ENCODE measurements at places on chromosomes 2 and 18.

DNA sequence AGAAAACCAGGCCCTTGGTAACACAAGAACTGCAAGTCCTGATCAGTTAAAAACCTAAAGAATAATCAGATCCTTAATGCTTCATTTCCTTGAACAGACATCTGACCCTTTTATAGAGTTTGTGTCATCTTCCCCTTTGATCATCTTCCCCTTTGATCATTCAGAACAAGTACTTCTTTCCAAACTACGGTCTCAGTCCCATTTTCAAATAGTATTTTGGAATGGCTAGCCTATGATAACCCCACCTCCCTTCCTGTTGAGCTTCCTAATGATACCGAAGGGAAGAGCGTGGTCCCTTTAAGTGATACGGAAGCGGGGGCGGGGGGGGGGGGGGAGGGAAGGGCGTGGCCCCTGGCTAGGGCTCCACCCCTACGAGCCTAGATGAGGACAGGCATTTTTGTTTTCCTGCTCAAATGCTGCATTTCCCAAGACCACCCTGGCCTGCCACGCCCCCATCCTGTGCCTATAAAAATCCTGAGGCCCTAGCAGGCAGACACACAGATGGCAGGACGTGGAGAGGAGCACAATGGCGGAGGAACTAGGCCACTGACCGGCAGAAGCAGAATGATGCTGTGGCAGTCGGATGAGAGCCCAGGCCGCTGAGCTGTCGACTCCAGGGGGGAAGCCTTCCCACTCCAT lies 24.1 kb upstream of the CHRNA1 start:
- DNase-seq = no peak

- no peak for DNase-seq
Observed at GRCh38 chr2:224579411-224579810, 5.8 kb downstream of the CUL3 start.

GRCh38 chr2:224982226-224982625 lies 60.0 kb downstream of the DOCK10 start:
- DNase-seq = no peak

DNA sequence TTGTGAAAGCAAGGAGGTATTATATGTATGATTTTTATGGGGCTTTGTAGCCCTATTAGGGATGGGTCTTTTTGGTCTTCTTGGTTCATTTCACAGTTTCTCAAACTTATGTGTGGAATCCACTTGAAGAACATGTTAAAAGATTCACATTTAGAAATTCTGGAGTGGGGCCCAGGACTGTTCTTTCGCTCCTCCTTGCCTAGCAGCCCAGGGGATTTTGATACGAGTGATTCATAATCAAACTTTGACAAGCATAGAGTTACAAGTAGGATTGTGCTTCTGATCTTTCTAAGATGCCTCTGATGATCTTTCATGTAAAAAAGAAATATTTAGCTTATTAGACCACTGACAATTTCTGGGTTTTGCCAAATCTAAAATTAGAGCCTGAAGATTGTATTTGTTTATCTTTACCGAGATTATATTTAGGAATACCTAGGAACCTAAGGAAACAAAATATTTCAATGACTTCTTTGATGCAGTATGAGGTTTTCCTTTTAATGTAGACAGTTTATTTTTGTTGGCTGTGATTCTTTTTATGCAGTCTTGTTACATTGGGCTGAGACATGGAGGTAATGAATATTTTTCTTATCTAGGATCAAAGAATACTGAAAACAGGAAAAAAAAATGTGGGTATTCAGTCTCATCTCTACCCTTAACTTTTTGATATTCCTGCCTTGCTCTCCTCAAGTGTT lies 324.0 kb downstream of the PARD3B start:
- no peak for DNase-seq

- no peak for DNase-seq
Observed at GRCh38 chr18:61910101-61910500, 17.3 kb upstream of the RNF152 start.

- no peak for DNase-seq
Observed at GRCh38 chr18:76903386-76903785, 81.0 kb downstream of the ZNF236 start.

Measured in activated CD4-positive, alpha-beta T cell treated with anti-CD3 and anti-CD28 coated beads, Interleukin-2, Interleukin-4, amounts not matched to agents 100 ng/mL and 50 ng/mL, durations not matched to agents 16 hours and 8 hours (primary cell).